ENCODE measurements at places on chromosomes 1 and 21. TPM values are rescaled to one million over a fixed set of nuclear protein-coding genes. Genes with fewer than 3 reads are reported as not detected.
A peak's percentile ranks its signal among the peaks of the same experiment; 100 is the strongest.

GRCh38 chr1:218284377-218284916 is 646 bp upstream of the RRP15 start:
- DNase-seq, result no peak

- DNase-seq, result peak; percentile 49
Measured at GRCh38 chr1:72283307-72284083, 1.2 kb upstream of the NEGR1 start.

DNA sequence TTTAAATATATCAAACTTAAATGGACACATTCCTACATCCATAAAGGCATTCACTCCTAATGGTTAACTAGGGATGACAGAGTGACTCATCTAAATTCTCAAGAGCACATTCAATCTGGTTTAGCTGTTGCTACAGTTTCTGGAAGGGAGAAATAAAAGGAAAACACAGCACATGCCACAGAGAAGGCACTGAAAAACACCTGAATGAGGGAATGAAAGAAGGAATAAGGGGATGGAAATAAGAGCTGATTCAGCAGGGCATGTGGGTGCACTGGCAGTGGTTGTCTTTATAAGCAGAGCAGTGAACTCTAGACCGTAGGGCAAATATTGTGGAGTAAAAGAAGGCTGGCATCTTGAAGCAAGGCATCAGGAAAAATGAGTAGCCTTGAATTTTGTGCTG is 79.3 kb downstream of the LHX4 start:
- DNase-seq, result no peak

- DNase-seq, result no peak
Measured at GRCh38 chr1:108686614-108687313, 5.3 kb upstream of the PRPF38B start.

GATAD2B gene
- 11.5 TPM for total RNA-seq

DNA sequence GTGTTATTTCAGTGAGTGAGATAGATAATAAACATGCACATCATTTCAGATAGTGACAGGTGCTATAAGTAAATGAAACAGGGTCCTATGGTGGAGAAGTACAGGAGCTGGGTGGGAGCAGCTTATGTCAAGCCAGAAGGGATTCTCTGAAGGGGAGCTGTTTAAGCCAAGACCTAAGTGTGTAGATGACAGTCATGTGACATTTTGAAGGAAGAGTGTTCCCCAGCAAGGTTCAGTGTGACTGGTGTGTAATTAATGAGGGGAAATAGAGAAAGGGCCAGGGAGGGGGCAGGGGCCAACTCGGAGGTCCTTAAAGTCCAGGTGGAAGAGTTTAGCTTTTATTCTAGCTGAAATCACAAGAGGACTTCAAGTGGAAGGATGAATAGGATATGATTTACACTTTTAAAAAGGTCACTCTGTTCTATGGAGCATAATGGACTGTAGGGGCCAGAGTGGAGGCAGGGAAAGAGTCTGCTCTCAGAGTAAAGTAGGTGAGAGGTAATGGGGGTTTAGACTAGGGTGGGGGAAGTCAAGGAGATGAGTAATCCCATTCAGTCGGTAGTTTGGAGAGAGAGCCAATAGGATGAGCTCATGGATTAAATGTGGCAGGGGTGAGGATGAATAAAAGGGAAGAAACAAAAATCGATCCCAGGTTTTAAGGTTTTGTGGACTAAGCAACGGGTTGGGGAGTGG is 243.1 kb downstream of the CACNA1E start:
- DNase-seq, result no peak

- no peak for DNase-seq
Measured at GRCh38 chr1:31396633-31397351, 16.2 kb upstream of the SERINC2 start.

HTR6 gene
- total RNA-seq, result not detected

- DNase-seq, result no peak
Measured at GRCh38 chr1:181028615-181029014, 5.2 kb upstream of the MR1 start.

MAP1LC3C gene
- total RNA-seq, result 1.9 TPM

DNA sequence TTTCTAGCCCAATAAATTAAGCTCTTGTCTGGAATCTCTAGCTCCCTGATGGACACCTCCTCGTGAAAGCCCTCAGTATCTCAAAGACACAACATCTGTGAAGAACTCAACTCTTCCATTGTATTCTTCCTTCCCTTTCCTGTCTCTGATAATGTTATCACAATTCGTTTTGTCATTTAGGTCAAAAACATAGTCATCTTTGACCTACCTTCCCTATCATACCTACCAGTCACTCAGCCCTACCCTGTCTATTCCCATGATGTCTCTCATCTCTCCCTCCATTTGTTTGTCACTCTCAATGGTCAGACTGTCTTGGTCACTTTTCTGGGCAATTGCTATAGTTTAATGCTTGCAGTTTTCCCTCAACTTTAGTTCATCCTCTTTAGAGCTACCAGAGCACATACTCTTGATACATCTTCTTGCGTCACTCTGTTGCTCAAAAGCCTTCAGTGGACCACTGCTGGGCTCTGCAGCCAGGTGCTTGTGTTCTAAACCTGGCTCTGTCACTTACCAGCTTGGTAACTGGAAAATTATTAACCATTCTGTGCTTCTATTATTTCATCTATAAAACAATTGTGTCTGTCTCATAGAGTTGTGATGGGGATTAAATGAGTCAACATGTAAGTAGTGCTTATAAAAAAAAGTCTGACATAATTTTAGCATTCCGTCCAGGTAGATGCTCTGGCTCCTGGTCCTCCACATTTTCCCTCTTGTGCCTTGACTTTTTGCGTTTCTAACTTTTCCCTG is 39.6 kb downstream of the DDR2 start:
- no peak for DNase-seq

- no peak for DNase-seq
Measured at GRCh38 chr21:35686156-35686555, 374.2 kb downstream of the SETD4 start.

RAP1GAP gene
- total RNA-seq, result 4.0 TPM

RBP7 gene
- 2.4 TPM for total RNA-seq

GRCh38 chr21:37475186-37475868 is 108.8 kb downstream of the DYRK1A start:
- DNase-seq, result no peak

TACSTD2 gene
- 40.6 TPM for total RNA-seq

TXNIP gene
- total RNA-seq, result 920 TPM

DNA sequence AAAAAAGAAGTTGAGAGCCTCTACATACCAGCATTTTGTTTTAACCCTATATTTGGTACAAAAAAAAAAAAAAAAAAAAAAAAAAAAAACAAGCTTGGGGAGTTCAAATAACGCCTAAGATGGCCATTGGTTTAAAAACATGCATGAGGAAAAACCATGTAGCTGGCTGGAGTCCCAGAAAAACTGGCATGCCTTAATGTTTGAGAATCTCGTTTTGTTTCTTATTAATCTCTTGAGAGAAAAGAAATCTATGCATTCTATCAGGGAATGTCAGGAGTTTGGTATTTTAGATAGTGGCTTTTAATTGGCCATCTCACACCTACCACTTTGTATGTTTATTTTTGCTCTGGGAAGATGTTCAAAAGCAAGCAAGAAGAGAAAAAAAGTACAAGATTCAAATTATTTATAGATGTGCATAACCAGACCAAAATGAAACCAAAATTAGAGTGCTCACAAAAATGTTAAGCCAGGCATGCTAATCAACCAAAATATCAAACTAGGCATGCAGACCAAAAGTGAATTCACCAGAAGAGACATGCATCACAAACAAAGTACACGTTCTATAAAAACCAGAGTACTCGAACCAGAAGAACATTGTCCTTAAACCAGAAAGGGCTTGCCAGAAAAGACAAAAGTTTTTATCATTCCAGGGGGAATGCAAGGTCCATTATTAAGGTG is 156.6 kb downstream of the AK5 start:
- DNase-seq, result peak; percentile 39

DNA sequence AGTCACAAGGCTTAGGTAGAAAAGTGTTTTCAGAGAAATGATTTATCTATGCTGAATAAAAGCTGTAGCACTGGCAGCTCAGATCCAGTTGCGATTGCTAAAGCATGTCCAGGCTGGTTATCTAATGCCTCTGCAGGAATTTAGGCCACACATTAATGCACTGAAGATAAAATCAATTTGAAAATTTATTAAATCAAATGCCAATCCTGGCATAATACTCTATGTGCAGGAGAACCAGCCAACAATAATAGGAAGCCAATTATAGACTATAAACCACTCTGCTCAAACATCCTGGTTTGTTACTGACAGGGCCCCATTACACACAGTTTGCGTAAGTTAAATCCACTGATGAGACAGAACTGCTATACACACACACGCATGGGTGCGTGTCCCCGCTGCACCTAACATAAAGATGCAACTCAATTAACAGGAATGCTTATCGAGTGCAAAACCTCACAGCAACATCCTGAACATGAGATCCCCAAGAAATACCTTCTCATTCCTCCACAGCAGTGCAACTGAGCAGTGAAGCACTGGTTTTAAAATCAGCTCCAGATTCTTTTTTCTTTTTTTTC is 40.6 kb downstream of the PTP4A2 start:
- peak; percentile 32 for DNase-seq

GRCh38 chr21:21045518-21045917 is 47.3 kb downstream of the NCAM2 start:
- no peak for DNase-seq

DNA sequence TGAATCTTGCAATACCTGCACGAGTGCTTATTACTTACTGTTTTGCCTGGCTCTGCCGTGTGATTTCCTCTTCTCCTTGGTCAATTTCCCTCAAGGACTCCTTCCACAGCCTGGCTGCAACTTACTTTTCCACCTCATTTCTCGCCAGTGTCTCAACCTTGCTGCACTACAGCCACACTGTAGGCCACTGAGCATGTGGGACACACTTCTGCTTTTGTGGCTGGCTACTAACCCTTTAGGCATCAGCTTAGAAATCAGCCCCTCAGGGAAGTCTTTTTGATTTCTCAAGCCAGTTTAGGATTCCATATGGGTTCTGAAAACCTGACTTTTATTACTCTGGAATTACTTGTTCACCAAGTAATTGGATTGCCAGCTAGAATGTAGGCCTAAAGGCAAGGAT is 5.2 kb upstream of the DMRTB1 start:
- DNase-seq, result no peak

DNA sequence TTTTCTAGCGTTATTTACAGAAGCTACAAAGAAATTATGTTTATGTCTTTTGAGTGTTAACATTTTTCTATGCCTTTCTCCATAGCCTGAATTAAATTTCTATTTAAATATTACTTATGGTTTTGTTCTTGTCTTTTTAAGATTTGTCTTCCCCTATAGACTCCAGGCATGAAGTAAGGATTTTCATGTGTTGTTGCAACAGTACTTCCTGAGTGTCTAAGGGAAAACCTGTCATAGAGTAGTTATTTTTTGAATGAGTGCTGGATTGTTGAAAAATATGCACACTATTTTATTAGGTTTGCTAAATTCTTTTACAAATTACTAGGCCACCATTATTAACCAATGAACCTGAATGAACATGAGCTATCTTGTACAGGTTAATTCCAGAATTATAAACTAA is 27.1 kb downstream of the SAMSN1 start:
- no peak for DNase-seq

XCL1 gene
- not detected for total RNA-seq

DNA sequence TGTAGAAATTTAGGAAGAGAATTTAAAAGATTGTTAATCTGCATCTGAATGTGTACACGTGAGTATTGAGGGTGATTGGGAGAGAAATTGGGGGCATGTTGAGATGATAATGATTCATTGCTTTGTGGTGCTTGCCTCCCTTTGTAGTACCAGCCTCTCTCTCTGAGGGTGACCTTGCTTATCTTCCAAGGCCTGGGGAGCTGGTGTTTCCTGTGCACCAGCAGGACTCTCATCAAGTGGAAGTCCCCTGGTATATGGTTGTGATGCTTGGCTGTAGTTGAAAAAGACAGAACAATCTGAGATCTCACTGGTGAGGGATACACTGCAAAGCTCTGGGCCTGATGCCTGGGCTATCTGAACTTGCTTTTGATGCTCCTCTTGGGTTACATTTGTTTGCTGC is 4.0 kb downstream of the TCHHL1 start:
- DNase-seq, result no peak

MACF1 gene
- total RNA-seq, result 476 TPM

DNA sequence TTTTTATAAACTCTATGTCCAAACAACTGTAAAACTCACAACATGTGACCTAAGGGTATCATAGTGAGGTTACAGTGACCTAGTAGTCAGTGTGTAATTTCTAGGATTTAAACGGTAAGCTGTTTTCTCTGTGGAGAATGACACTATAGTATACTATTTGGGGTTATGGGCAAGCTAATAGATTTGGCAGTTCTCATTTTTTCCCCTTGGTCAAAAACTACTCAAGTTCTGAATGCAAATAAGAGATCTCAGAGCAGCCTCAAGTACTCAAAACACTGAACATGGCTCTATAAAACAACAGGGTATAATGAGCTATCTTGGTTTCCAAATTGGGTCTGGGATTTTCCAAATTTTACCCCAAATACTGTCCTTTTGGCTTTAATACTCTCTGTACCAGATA is 88.5 kb upstream of the HMCN1 start:
- DNase-seq, result no peak

RNU1-3 gene
- total RNA-seq, result under 0.01 TPM

- DNase-seq, result no peak
Measured at GRCh38 chr1:247905910-247906503, 10.6 kb downstream of the OR2W3 start.

DNA sequence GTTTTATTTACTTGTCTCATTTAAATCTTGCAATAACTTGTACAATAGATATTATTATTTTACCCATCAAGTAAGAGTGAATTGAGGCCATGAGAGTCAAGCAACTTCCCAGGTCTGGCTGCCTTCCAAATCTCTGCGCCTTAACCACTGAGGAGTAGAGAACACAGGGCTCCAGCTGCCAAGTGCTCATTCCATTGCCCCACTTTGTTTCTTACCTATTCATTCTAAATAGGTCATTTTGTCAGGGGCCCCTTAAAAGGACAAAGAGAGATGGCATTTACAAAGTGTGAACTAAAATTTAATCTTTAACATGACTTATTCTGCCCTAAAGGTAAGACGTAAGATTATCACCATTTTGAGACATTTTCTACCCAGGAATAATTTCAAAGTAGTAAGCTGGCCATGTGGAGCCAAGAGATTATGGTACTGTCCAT is 3.5 kb downstream of the PPP1R15B start:
- no peak for DNase-seq

Data from urinary bladder (tissue), 4 donors.